LHCN-M2 (cell line): ENCODE measurements at places on chromosomes 2 and 18. TPM values are rescaled to one million over a fixed set of nuclear protein-coding genes. Genes with fewer than 3 reads are reported as not detected.
A peak's percentile ranks its signal among the peaks of the same experiment; 100 is the strongest.

- peak; percentile 92 for DNase-seq
These were observed 363.5 kb upstream of the TNP1 start for GRCh38 chr2:217223222-217223930.

GRCh38 chr18:27661320-27662018 is 476.4 kb upstream of the CHST9 start:
- DNase-seq: no peak

DNA sequence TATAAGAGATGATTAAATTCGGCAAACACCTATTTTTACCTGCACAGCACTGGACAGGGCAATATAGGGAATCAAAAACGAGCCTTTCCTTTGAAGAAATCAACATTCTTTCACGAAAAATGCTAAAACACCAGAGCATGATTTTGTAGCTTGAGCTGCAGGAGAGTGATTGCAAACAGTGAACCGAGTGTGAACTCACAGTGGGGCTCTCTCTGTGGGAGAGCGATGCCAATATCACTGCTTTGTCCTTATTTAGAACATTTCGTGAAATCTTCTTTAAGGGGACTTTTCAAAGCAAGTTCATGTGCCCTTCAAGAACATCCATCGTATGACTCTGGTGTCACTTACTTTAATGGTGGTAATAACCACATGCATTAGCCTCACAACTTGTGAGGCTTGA is 238.8 kb downstream of the CD226 start:
- no peak for DNase-seq

DNA sequence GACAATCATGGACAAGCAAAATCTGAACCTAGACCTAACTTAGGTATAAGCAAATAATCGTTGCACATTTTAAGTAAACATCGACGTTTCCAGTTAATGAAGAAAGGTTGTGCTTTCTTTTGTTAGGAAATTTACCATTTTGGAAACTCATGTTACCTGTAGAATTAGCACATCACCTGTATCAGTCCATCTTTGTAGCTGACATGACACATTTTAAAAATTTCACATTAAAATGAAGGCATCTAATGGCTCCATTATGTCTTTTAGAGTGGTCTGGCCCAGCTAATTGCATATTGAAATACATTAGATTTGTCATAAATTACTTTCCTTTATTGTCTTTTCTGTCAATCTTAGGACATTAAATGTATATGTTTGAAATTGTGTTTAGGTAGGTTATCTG is 119.0 kb upstream of the MGAT5 start:
- DNase-seq: no peak

GRCh38 chr2:25431604-25432003 is 89.9 kb upstream of the DNMT3A start:
- peak; percentile 79 for DNase-seq

- no peak for DNase-seq
These were observed 159.0 kb upstream of the CCDC195 start for GRCh38 chr2:224875153-224875552.

- no peak for DNase-seq
These were observed 84.4 kb upstream of the CAVIN2 start for GRCh38 chr2:191931329-191931728.

The LINC00305 gene
- total RNA-seq: not detected in 2 replicates

The COLEC11 gene
- not detected in 2 replicates for total RNA-seq

The SCN2A gene
- total RNA-seq: 1.3 and 2.3 TPM in 2 replicates

The MPV17 gene
- 81.4 and 113 TPM in 2 replicates for total RNA-seq
